ENCODE measurements at places on chromosomes 12 and 14.

GRCh38 chr12:47776471-47777143 is 3.6 kb downstream of the SLC48A1 start:
- peak; percentile 47 for DNase-seq

- DNase-seq: no peak
Observed at GRCh38 chr14:104873380-104874055, 8.4 kb downstream of the CEP170B start.

DNA sequence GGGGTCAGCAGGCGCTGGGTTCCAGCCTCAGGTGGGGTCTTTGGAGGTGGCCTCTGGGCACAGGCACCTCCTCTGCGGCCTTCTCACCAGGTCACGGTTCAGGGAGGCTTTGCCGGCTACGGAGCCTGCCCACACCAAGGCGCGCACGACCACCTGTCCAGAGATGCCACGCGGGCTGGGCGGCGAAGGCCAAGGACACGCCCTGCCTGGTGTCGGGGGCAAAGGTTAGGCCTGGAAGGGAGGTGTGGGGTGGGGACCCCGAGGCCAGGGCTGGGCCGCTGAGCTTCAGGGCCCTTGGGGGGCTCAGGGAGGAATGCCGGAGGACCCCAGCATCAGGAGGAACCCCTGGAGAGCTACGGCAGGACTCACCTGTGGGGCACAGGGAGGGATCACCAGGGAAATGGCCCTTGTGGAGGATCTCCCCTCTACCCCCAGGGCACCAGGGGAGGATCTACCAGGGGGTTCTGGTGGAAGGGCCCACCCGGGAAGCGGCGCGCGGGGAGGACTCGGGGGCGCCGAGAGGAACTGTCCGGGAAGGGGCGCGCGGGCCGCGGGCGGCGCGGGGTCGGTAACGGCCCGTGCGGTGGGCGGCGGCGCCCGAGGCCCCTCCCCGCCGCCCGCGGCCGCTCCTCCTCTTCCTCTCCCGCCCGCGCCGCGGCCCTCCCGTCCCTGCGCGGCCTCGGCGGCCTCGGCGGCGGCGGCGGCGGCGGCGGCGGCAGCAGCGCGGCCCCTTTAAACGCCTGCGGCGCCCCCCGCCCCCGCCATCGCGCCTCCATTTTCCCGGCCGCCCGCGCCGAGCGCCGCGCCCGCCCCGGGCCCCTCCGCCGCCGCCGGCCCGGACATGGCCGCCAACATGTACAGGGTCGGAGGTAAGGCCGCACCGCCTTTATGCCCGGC is at the start of gene MTA1:
MTA1 (plus strand) TSS at position 633 of the 897 bp plus-strand sequence; CDS start at position 842, 209 bp downstream.
- peak; percentile 56 for DNase-seq

DNA sequence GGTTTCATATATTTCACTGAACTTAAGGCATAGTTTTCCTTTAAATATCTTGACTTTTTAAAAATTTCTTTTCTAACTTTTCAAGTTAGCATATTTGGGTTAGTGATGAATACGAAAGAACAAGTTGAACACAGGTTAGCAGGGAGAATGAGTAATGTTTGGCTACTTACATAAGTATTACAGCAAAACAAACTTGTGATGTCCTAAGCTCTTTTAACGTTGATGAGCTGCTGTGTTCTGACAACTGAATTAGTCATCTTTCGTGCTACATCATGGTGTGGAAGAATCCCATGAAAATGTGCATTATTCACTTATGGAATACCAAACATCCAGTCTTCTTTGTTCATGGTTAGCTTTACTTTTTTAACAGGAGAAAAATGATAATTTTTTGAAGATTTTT is 36.3 kb upstream of the PDZRN4 start:
- DNase-seq: peak; percentile 21

DNA sequence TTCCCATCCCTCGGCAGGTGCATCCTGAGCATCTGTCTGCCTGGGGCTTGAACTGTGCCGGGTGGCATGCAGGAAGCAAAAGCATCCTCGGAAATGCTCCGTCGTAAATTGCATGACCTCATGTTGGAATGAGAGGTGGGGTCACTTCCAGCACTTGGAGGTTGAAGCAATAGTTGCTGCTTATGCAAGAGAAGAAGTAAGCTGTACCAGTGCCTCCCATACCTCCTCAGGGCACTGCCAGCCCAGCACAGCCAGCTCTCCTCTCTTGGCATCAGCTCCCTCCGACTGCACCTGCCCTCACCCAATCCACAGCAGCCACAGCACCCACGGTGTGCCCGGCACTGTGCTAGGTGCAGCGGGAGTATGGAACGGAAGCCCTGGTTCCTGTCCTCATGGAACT is 11.5 kb downstream of the TEAD4 start:
- DNase-seq: no peak

DNA sequence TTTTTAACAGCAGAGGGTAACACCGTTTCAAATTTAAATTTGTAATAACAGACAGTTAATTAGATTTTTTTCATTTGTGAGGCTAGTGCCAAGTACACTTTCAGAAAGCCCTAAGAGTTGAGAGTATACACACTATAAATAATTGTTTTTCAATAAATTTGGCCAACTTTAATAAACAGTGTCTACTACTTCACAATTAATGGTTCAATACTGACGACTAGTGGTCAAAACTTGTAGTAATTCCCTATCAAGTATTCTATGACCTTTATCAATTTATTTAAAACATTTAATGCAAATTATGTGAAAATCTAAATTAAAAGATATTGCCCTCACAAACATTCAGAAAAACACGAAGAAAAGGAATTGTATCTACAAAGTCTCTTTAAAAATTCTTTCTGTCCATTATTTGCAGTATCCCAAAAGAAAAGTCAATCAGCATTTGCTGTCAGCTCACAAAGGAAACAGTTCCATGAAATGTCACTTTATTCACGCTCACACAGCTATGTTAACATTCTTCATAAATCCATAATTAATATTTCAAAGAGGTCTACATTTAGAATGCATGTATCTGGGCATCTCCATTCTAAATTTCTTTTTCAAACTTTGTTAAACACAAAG is 91.2 kb downstream of the CEP128 start:
- peak; percentile 36 for DNase-seq

DNA sequence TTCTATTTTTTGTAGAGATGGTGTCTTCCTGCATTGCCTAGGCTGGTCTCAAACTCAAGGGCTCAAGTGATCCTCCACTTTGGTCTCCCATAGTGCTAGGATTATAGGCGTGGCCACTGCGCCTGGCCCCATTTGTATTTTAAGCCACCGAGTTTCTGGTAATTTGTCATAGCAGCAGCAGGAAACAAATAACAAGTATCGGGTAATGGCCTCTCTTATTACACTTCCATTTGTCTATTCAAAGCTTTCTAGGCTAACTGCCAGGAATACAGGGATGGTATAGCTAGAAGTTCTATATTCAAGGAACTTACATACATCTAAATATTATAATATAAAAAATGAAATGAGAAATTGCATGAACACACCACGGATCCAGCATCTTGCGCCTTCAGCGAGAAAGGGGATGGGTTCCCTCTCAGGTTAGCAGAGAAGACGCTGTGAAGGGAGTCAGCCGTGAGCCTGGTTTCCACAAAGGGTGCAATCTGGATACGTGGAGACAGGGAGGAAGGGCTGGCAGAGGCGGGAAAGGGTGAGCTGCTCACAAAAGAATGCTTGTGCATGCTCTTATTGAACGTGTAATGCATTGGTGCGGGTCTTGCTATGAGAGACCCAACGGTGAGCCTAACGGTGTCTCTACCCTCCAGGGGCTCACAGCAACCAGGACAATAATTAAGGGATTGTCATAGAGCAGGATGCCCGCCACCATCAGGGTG is 9.5 kb downstream of the BDKRB1 start:
- DNase-seq: peak; percentile 61
